Stimulated activated CD8-positive, alpha-beta memory T cell treated with anti-CD3 and anti-CD28 coated beads, Interleukin-4, amount 100 ng/mL, for 48 hours (primary cell): ENCODE measurements at places on chromosomes 13 and 19.

DNA sequence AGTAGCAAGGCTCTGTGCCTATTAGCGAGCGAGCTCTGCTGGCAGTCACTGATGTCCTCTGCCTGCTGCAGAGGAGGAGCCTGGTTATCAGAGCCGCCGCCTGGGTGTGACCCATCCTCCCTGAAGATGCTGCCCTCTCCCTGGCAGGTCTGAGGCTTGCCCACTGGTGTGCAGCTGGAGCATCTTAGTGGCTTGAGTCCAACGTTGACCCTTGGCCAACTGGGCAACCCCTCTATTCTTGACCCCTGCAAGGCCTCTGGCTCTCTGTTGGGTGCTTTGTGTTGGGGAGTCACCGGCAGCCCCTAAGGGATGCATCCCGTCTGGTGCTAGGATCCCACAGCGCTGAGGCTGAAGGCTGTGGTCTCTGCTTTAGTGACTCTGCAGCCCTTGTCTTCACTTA, 277.9 kb upstream of the SOX1 start:
- DNase-seq = no peak

- DNase-seq = no peak
Observed at GRCh38 chr19:57566396-57567265, 7.0 kb upstream of the ZNF550 start.

GRCh38 chr13:33262594-33262993, 23.0 kb downstream of the STARD13 start:
- no peak for DNase-seq

- DNase-seq = no peak
Observed at GRCh38 chr13:30841154-30841553, 64.9 kb upstream of the MEDAG start.

- DNase-seq = no peak
Observed at GRCh38 chr13:46555722-46556417, 2.9 kb downstream of the LRCH1 start.
